ENCODE measurements at places on chromosomes 4 and X.
A peak's percentile ranks its signal among the peaks of the same experiment; 100 is the strongest.

GRCh38 chr4:111797455-111798163, 347.6 kb upstream of the FAM241A start:
- no peak for DNase-seq

DNA sequence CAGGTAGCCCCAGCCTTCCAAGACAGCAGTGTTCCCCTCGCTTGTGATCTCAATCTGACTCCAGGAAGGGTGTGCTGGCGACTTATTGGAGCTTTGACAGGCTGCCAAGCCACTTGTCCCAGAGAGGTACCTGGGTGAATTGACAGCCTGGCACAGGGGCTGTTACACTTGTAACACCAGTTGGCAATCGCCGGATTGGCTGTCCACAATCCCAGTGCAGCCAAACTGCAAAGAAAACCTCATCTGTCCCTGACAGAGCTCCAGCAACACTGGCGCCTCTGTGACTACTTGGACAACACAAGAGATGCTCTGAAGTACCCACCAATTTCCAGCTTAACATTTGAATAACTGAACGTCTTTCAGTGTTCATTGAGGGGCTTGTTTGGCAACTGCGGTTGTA, 76.8 kb upstream of the PRPS1 start:
- DNase-seq, result peak; percentile 43

DNA sequence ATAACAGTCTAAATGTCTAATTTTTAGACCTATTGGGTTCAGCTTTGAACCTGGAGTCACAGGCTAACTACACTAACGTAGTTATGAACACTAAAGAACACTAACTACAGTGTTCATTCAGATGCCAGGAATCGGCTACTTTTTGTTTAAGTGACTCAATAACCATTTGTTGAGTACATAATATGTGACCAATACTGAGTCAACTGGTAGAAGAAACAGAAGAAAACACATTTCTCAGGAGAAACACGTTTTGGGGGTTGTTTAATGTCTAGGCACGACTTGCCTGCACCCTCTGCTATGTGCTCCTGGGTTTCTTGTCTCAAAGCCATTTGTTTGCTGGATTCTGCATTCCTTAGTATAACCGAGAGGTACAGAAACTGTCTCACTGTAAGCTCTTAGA, 18.6 kb upstream of the CLNK start:
- no peak for DNase-seq

GRCh38 chrX:44975666-44976263, 102.8 kb downstream of the KDM6A start:
- no peak for DNase-seq

GRCh38 chr4:103207673-103208072, 9.5 kb upstream of the CENPE start:
- DNase-seq, result no peak

GRCh38 chrX:131068945-131069719, 11.0 kb downstream of the ARHGAP36 start:
- DNase-seq, result peak; percentile 40

DNA sequence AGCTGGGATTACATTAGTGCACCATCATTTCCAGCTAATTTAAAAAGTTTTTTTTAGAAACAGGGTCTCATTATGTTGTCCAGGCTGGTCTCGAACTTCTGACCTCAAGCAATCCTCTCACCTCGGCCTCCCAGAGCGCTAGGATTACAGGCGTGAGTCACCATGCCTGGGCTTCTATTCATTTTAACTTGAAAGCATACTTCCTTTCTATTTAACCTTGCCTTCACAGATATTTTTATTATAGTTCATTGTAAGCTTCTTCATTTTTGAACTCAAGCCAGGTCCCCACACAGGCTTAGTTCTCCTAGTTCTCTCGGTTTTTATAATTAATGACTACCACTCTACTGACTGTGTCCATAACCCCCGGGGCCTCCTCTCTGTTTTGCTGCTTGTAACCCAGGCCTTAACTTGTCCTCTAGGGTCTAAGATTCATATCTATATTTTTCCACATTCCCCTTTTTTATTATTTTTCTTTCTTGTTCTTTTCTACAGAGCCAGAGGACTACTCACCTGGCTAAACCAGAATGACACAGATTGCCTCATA, 50.7 kb downstream of the SNX12 start:
- DNase-seq, result no peak

DNA sequence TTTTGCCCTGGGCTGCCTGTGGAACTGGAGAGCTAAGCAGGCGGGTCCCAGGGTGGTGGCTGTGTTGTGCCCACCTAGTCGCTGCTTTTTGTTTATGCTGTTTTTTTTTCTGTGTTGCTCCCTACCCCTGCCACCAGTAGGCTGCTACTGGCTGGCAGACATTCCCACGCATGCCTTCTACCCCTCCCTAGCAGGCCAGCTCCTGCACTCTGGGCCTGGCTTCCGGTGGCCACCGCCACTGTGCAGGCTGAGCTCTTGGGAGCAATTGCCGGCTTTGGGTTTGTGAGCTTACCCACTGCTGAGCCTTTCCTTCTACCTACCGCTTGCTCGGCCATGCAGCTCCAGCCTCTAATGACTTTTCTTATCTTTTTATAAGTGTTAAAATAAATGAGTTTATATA, 57.6 kb downstream of the RBM46 start:
- no peak for DNase-seq

GRCh38 chr4:73576381-73576780, 43.9 kb downstream of the RASSF6 start:
- no peak for DNase-seq

DNA sequence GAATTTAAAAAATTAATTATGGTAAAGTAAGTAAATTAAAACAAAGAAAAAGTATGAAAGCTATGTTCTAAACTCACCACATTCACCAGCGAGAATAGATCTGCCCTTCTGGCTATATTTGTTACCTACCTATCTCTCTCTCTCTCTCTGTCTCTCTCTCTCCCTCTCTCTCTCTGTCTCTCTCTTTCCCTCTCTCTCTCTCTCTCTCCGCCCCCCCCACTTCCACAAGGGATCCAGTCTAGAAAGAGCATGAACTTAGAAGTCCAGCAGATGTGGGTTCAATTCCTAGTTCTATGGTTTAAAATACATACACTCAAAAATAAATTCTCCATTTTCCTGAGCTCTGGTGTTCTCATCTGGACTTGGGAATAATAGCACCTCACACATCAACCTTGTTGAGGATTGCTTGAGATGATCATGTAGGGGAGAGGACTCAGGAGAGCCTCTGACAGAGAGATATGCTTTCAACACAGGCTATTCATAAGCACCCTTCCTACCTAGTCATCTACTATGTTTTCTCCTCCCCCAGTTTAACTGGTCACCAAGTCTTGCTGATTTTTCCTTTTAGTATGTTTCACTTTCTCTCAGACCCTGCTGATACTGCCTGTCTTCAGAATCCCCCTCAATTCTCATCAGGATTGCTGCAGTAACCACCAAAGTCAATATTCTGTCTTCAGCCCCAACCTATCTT, 64.7 kb downstream of the SLC7A11 start:
- no peak for DNase-seq

- DNase-seq, result no peak
These were observed 376.1 kb upstream of the CTSO start for GRCh38 chr4:156329779-156330178.

- DNase-seq, result no peak
These were observed 244.0 kb downstream of the TMA16 start for GRCh38 chr4:163738521-163738920.

- no peak for DNase-seq
These were observed 16.9 kb upstream of the LRBA start for GRCh38 chr4:151031831-151032605.

DNA sequence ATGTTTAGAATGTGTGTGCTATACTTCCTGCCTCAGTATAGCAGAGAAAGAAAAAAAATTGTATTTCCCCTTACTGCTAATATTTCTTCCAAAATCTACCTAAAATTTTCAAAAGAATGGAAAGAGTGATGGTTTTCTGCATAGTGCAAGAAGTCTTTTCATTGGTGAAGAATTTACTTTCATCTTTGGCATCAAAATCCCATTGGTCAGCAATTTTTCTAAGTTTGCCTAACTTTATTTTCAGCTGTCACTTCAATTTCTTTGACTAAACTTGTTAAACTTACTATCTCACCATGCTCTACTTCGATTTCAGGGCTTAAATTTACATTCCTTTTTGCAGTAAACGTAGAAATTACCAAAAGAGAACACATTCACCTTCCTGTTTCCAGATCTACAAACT, 44.5 kb upstream of the MAGEB2 start:
- DNase-seq, result no peak

- DNase-seq, result no peak
These were observed 115.8 kb upstream of the FAT4 start for GRCh38 chr4:125198916-125199315.

GRCh38 chr4:3802571-3803474, 36.6 kb downstream of the ADRA2C start:
- no peak for DNase-seq

DNA sequence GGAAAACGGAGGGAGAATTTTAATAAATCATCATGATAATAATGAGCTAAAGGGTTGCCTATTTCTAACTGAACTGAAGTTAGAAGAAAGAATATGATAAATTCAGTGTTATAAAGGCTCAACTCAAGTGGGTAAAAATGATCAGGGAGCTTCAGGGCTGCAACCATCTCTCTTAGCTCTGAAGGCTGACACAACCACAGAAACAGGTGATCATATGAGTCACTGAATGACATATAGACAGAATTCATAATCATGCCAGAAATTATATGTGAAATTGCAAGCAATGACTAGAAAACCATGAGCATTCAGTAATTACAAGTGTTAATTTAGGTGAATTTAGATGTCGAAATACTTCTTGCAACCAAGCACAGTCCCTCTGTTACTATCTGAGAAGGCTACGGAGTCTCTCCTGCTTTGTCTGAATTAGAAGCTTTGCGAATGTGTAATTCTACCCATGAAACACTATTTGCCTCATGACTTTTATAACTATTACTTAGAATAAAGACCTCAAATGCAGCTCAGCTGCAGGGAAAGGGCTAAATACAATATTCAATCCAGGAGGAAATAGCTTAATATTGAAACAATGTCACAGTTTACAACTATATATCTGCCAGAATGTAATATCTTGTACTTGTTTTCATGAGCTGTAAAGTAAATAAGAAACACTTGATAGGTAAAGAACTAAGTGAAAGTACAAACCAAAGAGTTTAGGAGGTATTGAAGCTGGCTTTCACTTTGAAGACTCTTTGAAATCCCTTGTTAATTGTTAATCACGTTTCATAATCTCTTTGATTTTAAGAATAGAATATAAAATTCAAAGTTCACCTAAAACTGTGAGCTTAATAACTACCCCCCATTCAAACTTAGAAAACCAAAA, 1972.6 kb downstream of the ARAP2 start:
- DNase-seq, result no peak

GRCh38 chr4:40305328-40306170, 29.6 kb upstream of the CHRNA9 start:
- peak; percentile 28 for DNase-seq

DNA sequence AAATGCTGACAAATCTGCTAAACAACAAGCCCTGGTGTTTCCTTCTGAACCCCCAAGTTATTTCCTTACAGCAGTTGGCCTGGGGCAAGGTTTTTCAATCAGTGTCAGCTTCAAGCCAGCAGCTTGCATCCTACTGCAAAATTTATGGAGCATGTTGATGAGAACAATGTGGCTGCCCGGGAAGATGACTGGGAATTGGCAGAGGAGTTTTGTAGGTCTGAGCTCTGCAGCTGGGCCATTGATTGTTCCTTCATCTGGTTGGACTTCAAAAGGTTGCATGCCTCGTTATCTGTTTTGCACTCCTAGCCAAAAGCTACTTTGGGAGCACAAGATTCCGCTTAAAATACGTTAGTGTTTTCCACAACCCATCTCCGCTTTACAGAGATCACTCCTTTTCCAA, 1030.3 kb upstream of the LCORL start:
- no peak for DNase-seq

- DNase-seq, result no peak
These were observed 857.9 kb upstream of the HTR2C start for GRCh38 chrX:113726009-113726408.

GRCh38 chr4:107913283-107913899, 18.0 kb upstream of the CYP2U1 start:
- peak; percentile 82 for DNase-seq

GRCh38 chr4:52199574-52200338, 148.7 kb downstream of the SPATA18 start:
- DNase-seq, result peak; percentile 4

DNA sequence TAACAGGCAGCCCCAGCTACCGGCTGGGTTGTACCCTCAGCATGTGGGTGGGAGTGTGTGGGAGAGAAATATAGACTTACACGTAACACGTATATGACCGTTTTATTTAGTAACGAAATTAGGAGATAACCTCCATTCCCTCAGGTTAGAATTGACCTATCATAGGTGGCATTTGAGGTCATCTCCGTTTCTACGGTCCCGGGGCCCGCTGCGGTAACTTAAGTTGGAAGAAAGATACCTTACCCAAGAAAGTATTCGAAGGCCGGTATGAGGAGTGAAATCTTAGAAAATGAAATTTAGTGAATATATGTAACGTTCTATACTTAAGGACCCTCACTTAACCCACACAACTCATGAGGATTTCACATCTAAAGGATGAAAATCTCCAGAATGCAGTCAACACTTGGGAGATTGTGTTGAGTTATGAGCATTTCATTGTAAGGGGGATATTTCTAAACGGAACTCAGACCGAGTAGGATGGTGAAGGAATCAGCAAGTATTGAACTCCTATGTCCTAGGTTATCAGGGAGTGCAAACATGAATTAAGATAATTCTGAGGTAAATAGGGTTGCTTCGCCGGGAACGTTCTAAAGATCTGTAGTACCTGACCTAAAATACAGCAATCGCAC, 891 bp downstream of the CISD2 start:
- no peak for DNase-seq

GRCh38 chr4:145482209-145483037, 770 bp downstream of the SMAD1 start:
- DNase-seq, result peak; percentile 58

DNA sequence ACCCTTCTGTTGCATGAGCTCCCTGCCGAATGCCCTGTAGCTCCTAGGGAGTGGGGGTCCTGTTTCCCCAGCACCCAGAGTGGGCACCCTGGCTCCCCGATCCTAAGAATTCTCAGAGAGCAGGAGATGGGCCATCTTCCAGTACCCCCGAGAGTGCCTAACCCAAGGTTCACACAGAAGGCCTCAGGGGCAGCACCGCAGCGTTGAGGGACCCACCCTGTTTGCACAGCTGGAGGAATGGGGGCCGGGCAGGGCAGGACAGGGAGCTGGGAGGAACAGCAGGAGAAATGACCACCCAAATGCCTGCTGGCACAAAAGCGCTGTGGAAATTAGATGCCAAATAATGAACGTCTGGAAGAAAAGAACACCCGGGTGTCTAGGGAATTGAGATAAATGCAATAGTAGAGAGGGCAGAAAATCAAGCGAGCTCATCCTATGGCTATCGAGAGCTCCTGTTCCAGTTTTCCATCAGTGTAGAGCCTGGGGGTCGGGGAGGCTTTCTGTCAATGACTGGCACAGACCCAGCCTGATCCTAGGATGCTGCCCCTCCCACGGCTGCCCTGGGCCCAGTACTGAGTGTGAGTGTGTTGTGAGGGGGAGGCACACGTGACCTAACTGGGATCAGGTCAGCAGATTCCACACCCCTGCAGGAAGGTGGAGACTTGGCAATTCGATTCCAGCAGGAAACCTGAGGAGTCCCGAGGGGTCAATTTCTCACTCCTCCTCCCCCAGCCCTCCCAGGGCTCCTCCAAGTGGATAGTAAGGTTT, 25.7 kb downstream of the SEPTIN6 start:
- DNase-seq, result no peak

GRCh38 chr4:987624-988513, 1.0 kb downstream of the IDUA start:
- no peak for DNase-seq

GRCh38 chr4:152983221-152983620, 47.1 kb downstream of the FHDC1 start:
- no peak for DNase-seq

GRCh38 chr4:7186031-7186430, 6.3 kb upstream of the SORCS2 start:
- DNase-seq, result no peak

- DNase-seq, result no peak
These were observed 71.4 kb upstream of the PJA1 start for GRCh38 chrX:69236641-69237040.
